ENCODE measurements at places on chromosomes 5 and 9. TPM values are rescaled to one million over a fixed set of nuclear protein-coding genes. Genes with fewer than 3 reads are reported as not detected.

SPEF2 gene
- 18.5 TPM for polyA plus RNA-seq

MAMDC4 gene
- 23.6 TPM for polyA plus RNA-seq

ADGRD2 gene
- polyA plus RNA-seq, result not detected

PCDHB14 gene
- 18.3 TPM for polyA plus RNA-seq

LCN9 gene
- 2.5 TPM for polyA plus RNA-seq
